Esophagus mucosa (tissue), 1 donor: ENCODE measurements at places on chromosomes 11 and 22.

DNA sequence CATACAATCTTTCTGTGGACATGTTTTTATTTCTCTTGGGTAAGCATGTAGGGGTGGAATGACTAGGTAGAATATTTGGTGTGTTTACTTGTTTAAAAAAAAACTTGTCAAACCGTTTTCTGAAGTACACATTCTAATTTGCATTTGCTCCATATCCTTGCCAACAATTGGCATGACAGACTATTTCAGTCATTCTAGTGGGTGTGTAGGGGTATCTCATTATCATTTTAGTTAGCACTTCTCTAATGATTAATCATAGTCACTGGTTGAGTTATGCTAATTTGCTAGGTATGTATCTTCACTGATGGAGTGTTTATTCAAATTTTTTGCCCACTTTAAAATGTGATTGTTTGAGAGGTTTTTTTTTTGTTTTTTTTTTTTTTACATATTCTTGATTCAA is 64.3 kb downstream of the C11orf65 start:
- ATAC-seq, result no peak

DNA sequence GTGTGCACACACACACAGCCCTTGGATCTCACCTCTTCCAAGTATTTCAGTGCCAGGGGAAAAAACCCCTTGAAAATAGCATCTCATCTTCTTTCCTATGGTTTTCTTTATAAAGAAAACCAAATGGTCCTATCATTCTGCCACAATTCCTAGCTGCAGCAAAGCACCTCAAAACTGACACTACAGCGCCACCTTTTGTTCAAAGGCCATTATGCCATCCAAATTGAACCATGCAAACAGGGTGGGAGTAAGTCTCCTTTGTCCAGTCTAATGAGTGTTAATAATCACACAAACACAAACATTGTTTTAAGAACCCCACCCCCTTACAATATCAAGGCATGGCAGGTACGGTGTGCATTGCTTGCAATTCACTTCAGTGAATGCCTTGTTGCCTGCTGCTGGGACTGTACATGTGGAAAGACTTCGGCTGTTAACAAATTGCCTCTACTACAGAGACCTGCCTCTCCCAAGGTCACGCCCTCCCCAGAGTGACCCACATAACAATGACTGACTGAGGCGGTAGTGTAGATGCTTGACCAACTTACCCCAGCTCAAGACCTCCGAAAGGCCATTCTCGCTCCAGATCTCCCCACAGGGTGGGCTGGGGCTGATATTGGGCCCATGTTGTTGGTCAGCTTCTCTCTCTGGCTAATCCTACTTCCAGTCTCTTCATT is 31.7 kb downstream of the FAM181B start:
- no peak for ATAC-seq

DNA sequence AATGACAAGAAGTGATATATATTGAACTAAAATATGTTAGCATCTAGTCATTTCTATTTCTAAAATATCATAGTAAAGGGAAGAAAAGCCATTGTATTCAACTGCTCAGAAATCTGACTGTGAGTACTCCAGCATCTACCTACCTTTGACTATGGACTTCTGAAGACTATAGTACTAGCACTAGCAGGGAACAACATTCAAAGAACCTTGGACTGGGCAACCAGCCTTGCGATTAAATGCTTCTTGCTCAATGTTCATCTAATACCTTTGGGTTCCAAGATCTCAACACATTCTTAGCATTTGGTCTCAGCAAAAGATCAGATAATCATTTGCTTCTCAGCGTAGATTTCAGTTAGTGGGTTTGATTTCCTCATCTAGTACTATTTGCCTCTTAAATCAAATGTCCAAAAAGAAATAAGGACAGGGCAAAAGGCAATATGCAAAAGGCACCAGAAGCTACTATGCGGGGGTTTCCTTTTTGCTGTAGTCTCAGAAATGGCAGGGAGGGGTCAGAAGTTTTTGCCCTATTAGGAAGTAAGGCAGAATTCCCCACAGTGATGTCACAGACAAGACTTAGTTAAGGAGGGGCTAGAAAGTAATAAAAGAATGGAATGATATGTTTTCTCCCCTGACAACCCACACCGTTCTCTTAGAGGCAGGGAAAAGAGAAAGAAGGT is 80.6 kb downstream of the GAB2 start:
- no peak for ATAC-seq

- no peak for ATAC-seq
These were observed 7.8 kb downstream of the CCDC90B start for GRCh38 chr11:83278351-83278750.

DNA sequence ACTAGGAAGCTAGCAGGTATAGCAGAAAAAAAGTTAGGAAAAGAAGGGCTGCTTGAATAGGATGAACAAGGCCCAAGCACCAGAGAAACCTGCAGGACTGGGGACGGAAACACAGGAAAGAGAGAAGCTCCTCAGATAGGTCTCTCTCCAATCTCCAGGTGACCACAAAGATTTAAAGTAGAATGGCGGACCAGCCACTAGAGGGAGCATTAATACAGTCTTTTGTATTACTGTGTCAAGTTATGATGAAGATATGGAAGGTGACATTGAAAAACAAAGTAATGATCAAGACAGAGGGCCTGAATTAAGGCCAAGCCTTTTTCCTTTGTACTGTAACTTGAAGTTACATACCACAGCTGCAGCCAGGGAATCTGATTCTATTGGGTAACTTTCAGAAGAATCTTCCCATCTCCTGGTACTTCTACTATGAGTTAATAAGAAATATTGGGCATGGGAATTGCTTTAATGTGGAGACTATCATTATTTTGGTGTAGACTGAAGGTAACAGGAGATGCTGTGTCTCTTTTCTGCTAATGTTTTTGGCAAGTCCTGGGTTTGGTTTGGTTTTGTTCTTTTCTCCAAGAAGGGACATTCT is 33.8 kb downstream of the OR2AG2 start:
- peak; percentile 68 for ATAC-seq
